ENCODE measurements at places on chromosomes 2 and 18. TPM values are rescaled to one million over a fixed set of nuclear protein-coding genes. Genes with fewer than 3 reads are reported as not detected.

Gene SCTR
- total RNA-seq: not detected

Gene CCDC178
- total RNA-seq: 1.6 TPM

Gene RAB31
- total RNA-seq: 110 TPM

Gene ITGA6
- 99.5 TPM for total RNA-seq

Gene MBP
- total RNA-seq: 32.4 TPM

Gene SLC39A6
- total RNA-seq: 502 TPM

Gene NTSR2
- not detected for total RNA-seq

Gene PIEZO2
- 26.2 TPM for total RNA-seq

Gene C2orf81
- total RNA-seq: 1.6 TPM

Gene ERFE
- 0.48 TPM for total RNA-seq

Gene ITPRID2
- 170 TPM for total RNA-seq

Gene SERPINB11
- total RNA-seq: not detected

Gene CACNB4
- total RNA-seq: 11.5 TPM

Gene AGAP1
- 25.9 TPM for total RNA-seq

Gene MARCHF4
- total RNA-seq: not detected

Gene COLEC12
- 11.7 TPM for total RNA-seq

Gene IL36RN
- total RNA-seq: not detected

Gene OR6B2
- not detected for total RNA-seq

Gene GKN1
- total RNA-seq: not detected

Gene LYG2
- total RNA-seq: not detected

Gene MAP3K19
- total RNA-seq: not detected

Gene ANKRD12
- 66.9 TPM for total RNA-seq

Gene CD8B2
- 0.29 TPM for total RNA-seq

Gene MORN2
- total RNA-seq: 14.1 TPM

Gene UPP2
- not detected for total RNA-seq

Gene PLGLB2
- total RNA-seq: 5.6 TPM

Gene PSTPIP2
- total RNA-seq: 22.2 TPM

Gene CPLX4
- total RNA-seq: not detected

All from breast epithelium (tissue), 4 donors.